ENCODE measurements at places on chromosomes 3 and 15.

DNA sequence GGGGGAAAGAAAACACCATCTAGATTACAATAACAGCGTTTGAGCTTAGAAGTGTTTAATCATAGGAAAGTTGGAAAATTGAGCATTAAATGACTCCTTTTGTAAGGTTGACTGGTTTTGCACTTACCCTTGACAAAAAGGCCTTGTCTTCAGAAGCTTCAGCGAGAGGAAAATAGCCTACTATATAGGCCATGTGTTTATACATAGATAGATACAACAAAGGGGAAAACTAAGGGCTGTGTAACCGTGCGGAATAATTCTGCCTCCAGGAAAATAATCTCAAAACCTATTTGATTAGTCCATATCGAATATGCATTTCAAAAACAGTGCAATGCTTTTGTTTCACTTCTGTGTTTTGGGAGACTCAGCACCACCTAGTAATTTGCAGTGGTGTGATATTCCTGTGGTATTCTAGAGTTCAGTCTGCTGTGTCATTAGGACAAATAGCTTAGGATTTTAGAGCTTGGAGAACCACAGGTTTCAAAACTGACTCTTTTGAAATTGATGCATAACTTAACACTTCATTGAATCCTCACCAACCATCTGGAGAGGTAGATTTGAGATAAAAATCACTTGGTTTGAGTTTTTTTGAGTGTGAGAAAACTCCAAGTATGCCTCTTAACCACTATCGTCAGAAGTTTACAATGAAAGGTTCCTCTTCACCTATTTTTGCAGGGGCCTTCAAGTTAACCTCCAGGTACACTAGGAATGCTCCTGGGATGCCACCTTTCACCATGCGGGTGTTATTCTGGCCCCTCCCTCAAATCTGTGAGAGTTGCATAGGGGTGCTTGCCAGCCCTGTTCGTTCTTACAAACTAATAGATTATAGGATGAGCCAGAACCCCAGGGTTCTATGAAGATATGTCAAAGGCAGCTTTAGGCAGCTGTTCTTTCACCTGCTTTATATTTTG lies 1.9 kb downstream of the ARHGAP31 start:
- DNase-seq, result no peak

- no peak for DNase-seq
These were observed 215.2 kb upstream of the ADAMTS9 start for GRCh38 chr3:64903006-64903405.

GRCh38 chr3:101340591-101340990 lies 20.2 kb upstream of the IMPG2 start:
- DNase-seq, result no peak

GRCh38 chr15:39887832-39888231 lies 32.2 kb downstream of the GPR176 start:
- DNase-seq, result no peak

- no peak for DNase-seq
These were observed 365.6 kb downstream of the SV2B start for GRCh38 chr15:91465696-91466095.

GRCh38 chr3:72186400-72186855 lies 401.5 kb upstream of the PROK2 start:
- no peak for DNase-seq

GRCh38 chr3:110066206-110066605 lies 728.9 kb upstream of the DPPA4 start:
- DNase-seq, result no peak

GRCh38 chr3:81080608-81081007 lies 680.8 kb downstream of the GBE1 start:
- DNase-seq, result no peak

GRCh38 chr3:101017017-101017416 lies 23.8 kb upstream of the ABI3BP start:
- no peak for DNase-seq

- DNase-seq, result no peak
These were observed 2.2 kb upstream of the UCN2 start for GRCh38 chr3:48565591-48566400.

DNA sequence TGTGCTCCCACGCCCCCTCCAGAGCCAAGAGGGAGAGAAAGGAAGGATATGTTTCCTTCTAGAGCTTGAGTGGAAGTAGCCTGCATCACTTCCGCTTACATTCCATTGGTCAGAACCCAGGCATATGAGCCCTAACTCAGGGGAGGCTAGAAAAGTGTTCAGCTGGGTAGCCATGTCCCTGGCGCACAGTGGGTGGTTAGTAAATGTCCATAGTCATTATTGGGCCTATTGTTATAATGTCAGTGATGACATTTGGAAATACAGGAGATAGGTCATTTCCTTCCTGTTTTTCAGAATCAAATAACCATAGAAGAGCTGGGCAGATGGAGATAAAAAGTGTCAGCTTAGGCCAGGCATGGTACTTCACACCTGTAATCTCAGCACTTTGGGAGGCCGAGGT lies 27.3 kb downstream of the CD276 start:
- no peak for DNase-seq

GRCh38 chr3:78238811-78239210 lies 1198.9 kb downstream of the ROBO2 start:
- DNase-seq, result no peak

- no peak for DNase-seq
These were observed 57.9 kb upstream of the CACNA2D3 start for GRCh38 chr3:54064486-54064885.

- DNase-seq, result peak; percentile 37
These were observed 736 bp downstream of the ARHGEF26 start for GRCh38 chr3:154121701-154122551.

DNA sequence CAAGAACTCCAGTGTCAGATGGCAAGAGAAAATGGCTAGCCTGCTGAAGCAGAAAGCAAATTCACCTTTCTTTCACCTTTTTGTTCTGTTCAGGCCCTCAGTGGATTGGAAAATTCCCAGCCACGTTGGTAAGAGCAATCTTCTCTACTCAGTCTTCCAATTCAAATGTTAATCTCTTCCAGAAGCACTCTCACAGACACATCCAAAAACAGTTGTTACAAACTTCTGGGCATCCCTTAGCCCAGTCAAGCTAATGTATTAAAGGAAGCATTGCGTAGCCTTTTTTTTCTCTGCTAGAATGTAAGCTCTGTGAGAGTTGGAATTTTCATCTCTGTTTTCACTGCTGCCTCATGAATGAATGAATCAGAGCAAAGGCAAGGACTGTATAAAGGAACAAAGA lies 109.2 kb upstream of the ROBO2 start:
- no peak for DNase-seq

GRCh38 chr15:64430000-64430735 lies 30.2 kb upstream of the ZNF609 start:
- peak; percentile 52 for DNase-seq

DNA sequence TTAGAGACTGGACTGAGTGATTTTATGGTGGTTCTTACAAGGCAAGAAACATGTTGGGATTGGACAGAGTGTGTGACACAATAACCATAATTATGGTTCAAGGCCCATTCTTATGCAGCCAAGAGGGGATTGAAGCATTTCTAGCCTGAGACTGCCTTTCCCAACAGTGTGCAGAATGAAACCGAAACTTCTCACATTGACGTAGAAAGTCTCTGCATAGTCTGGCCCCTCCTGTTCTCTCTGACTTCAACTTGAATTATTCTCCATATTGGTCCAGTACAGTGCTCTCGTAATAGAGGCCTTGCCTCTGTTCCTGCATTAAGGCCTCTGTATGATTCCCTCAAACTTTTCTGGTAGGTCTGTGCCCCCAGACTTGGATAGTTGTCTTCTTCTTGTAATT lies 138.3 kb downstream of the DIPK2A start:
- peak; percentile 23 for DNase-seq
